ENCODE measurements at places on chromosomes 6 and 20. TPM values are rescaled to one million over a fixed set of nuclear protein-coding genes. Genes with fewer than 3 reads are reported as not detected.

DNA sequence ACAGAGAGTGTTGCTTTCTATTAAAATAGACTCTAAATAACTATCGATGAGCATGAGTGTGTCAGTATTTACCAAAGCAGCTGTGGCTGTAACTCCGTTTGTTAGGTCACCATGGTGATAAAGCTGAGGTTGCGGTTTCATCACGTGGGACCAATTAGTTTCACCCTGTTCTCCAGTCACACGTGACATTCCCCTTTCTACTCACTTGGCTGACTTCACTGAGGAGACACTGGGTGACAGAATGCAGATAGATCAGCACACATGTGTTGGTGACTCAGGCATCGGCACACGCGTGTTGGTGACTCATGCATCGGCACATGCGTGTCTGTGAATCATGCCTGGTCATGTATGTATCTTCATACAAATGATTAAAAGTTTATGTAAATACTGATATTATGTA lies 285.4 kb downstream of the THBS2 start:
- no peak for DNase-seq

DNA sequence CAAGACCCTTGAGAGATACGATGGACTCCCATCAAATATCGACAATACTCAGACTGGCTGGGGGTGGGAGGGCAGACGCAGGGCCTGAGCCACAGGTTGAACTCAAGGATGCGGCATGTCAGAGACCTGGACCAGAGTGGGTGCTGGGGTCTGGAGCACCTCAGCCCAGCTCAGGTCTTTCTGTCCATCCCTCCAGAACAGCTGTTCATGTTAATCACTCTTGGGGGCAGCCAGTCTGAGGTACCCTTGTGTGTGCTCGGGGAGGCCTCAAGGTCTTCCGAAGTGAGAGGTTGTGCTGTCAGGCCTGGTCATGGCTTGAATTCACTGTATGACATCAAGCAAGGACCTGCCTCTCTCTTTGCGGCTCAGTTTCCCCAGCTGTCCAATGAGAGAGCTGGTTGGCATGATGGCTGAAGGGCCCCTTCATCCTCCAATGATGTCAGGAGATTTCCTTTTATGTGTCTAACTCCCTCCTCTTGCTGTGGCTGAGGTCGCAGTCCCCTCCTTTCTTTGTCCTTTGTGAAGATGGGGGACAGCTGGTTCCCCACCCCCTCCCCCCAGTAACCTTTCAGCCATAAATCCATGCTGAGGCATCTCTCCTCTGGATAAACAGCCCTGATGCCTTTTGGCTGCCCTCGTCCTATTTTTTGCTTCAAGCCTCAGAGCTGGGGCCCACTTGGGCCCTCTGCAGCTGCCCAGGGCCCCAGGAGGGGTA lies 15.3 kb downstream of the MYH7B start:
- no peak for DNase-seq

- no peak for DNase-seq
Observed at GRCh38 chr6:70136996-70137395, 165.9 kb downstream of the COL9A1 start.

GRCh38 chr6:25732468-25733198 lies 21.9 kb upstream of the SLC17A4 start:
- no peak for DNase-seq

The CYP39A1 gene
- 2.8 TPM for total RNA-seq

The COL21A1 gene
- 6.9 TPM for total RNA-seq

The OOEP gene
- total RNA-seq = not detected
